Heart right ventricle (tissue), 16 donors: ENCODE measurements at places on chromosomes 16 and 17.

DNA sequence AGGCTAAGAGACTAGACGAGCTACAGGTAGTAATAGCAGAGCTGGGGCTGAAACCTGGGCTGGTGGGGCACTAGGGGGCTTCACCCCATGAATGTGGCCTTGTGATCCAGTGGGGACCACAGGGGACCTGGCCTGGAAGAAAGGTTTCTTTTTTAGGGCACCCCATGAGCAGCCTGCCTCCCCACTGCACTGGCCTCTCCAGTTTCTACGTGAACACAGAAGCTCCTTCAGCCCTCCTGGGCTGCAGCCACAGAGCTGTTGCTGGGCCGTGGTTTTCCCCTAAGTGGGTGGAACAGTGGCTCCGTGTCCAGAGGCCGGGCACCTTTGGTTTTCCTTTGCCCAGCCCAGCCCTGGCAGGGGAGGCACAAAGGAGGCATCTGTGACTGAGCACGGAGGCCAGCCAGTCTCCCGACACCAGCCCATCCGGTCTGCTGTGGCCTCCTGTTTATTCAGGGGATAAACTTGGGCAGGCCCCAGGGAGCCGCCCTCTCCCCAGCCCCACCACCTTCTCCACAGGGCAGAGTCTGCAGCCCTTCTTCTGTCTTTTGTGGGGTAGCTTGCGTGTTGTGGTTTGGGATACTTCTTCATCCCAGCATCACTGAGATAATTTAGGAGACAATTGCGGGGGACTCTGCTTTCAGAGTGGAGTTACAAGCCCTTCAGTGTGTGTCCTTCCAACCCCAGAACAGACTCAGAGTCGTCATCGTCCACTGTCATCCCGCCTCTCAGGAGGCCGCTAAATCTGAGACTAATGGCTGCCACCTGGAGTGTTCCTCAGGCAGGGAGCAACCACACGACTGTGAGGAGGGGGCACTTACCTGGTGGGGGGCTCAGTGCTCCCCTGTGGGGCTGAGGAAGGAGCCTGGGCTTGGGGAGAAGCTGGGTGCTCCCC, 85.3 kb downstream of the RAB11FIP4 start:
- H3K36me3 ChIP-seq, result no peaks in the 10 kb centered on the region
- no peak overlapping the region for H3K4me3 ChIP-seq
- H3K27me3 ChIP-seq, result peaks cover 2% of the 10 kb centered on the region

DNA sequence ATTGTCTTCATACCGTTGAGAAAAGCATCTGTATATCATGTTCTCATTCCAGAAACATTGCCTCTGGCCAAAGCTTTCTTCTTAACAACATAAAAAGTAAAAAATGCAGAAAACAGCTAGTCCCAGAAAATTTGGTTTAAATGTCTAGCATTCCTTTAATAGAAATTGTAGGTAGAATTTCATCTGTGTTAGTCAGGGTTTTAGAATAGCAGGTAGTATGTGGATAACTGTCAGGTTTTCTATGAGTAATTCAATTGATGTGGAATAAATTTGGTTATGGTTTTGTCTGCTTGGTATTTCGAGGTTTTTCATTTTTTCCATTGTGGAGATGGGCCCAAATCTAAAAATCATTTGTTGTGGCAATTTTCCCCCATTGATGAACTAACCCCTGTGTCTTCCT, 616.7 kb downstream of the KCNJ2 start:
- no peaks in the 10 kb centered on the region for H3K4me1 ChIP-seq
- no peaks in the 10 kb centered on the region for H3K27me3 ChIP-seq
- no peak overlapping the region for H3K4me3 ChIP-seq
- H3K36me3 ChIP-seq, result no peaks in the 10 kb centered on the region
- no peak overlapping the region for H3K27ac ChIP-seq

- no peak for DNase-seq
- H3K4me1 ChIP-seq, result peaks cover 83% of the 10 kb centered on the region
- peak overlapping the region; percentile 67 for H3K27ac ChIP-seq
These were observed 20.5 kb downstream of the SLC7A6 start for GRCh38 chr16:68284847-68285246.

DNA sequence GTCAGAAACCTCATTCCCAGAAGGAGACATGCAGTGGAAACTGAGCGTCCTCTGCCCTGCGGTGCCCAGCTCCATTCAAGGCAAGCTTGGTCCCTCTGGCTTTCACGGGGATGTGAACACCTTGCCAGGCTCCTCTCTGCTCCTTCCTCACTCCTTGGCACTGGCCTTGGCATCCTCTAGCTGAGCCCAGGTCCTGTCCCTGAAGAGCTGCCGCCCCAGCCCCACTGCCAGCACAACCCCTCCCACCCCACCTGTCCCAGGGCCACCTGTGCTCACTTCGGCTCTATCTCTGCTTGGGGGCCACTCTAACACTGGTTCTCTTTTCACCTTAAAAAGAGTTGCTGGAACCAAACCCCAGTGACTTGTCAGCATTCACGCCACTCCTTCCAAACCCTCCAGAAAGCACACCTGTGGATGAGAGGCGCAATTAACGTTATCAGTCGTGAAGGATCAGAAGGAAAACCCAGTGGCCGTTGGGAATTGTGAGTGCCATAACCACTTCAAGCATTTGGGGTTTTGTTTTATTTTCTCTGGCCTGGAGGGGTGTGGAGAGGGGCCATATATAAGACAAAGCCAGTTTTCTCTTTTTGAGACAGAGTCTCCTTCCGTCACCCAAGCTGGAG, 103.7 kb downstream of the AXIN2 start:
- no peaks in the 10 kb centered on the region for H3K36me3 ChIP-seq
- H3K4me3 ChIP-seq, result no peak overlapping the region
- DNase-seq, result no peak
- no peak overlapping the region for H3K27ac ChIP-seq
- peaks cover 9% of the 10 kb centered on the region for H3K4me1 ChIP-seq

DNA sequence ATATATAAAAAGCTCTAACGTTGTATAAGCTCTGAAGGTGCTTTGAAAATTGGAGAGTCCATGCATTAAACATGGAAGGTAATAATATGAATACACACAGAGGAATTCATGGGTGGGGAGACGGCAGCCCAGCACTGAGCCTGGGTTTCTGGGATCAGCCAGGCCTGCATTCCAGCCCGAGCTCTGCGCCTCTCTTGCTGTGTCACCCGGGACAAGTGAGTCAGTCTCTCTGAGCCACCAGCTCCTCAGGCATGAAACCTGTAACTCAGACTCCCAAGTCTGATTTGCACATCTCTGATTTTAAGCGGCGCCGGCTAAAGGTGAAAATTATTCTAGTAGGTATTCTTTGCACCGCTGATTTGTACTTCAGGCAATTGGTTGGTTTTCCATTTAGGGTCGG, 238.8 kb downstream of the MRTFB start:
- no peak for DNase-seq
- no peaks in the 10 kb centered on the region for H3K36me3 ChIP-seq
- H3K27ac ChIP-seq, result peak overlapping the region; percentile 77
- H3K4me1 ChIP-seq, result peaks cover 50% of the 10 kb centered on the region
- no peaks in the 10 kb centered on the region for H3K27me3 ChIP-seq
- H3K4me3 ChIP-seq, result no peak overlapping the region

- peak overlapping the region; percentile 14 for H3K4me3 ChIP-seq
- no peaks in the 10 kb centered on the region for H3K27me3 ChIP-seq
- H3K4me1 ChIP-seq, result no peaks in the 10 kb centered on the region
- H3K27ac ChIP-seq, result no peak overlapping the region
These were observed 95.2 kb downstream of the MAF start for GRCh38 chr16:79505344-79505743.

DNA sequence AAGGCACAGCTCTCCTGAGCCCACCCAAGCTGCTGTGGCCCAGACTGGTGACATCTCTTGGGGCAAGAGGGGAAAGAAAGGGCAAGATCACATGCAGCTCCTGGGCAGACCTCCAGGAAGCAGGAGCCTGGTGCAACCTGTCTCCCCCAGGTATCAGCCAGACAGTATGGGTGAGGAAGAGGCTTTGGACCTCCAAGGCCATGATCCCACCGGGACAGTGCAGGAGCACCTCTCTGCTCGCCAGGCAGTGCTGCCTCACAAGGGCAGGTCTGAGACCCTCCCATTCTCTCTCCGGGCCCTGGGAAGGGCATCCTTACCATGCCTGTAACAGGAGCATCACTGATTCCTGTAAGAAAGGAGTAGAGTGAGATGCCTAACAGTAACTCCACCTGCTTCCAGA, 25.6 kb upstream of the COG7 start:
- no peaks in the 10 kb centered on the region for H3K4me1 ChIP-seq
- no peaks in the 10 kb centered on the region for H3K27me3 ChIP-seq
- H3K27ac ChIP-seq, result no peak overlapping the region
- peaks cover 100% of the 10 kb centered on the region for H3K36me3 ChIP-seq

DNA sequence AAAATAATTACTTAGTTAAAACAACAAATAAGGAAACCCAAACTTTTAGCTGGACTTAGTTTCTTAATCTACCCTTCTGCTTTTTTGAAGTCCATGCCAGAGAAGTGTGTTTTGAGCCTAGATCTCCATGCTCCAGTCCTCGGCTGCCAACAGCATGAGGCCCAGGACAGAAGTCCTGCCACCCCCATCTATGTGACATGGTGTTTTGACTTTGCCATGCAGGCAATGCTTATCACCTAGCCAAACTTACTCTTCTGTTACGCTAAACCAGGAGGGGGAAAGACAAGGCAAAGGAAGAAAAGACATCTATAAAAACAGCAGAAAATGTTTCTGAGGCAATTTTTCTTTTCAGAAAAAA, 119.5 kb downstream of the PARN start:
- peaks cover 25% of the 10 kb centered on the region for H3K4me1 ChIP-seq
- no peaks in the 10 kb centered on the region for H3K27me3 ChIP-seq
- no peaks in the 10 kb centered on the region for H3K36me3 ChIP-seq
- H3K4me3 ChIP-seq, result no peak overlapping the region

GRCh38 chr17:20613905-20614304, 34.4 kb downstream of the CDRT15L2 start:
- H3K36me3 ChIP-seq, result no peaks in the 10 kb centered on the region
- no peak for DNase-seq
- no peak overlapping the region for H3K27ac ChIP-seq
- H3K27me3 ChIP-seq, result no peaks in the 10 kb centered on the region
